Testis (tissue), 5 donors: ENCODE measurements at places on chromosomes 4 and X. TPM values are rescaled to one million over a fixed set of nuclear protein-coding genes. Genes with fewer than 3 reads are reported as not detected.

Gene OR13H1
- not detected for polyA plus RNA-seq

Gene AFF2
- polyA plus RNA-seq, result 4.7 TPM

Gene CCKAR
- not detected for polyA plus RNA-seq

Gene F8A2
- not detected for polyA plus RNA-seq

Gene FRMPD4
- 1.1 TPM for polyA plus RNA-seq

Gene CRLF2
- not detected for polyA plus RNA-seq

Gene IGBP1
- 41.2 TPM for polyA plus RNA-seq

Gene CD40LG
- 0.84 TPM for polyA plus RNA-seq

Gene SLC4A4
- polyA plus RNA-seq, result 2.9 TPM

Gene STBD1
- polyA plus RNA-seq, result 5.3 TPM

Gene RAI2
- polyA plus RNA-seq, result 13.5 TPM

Gene MAGIX
- polyA plus RNA-seq, result 0.90 TPM

Gene GAR1
- polyA plus RNA-seq, result 28.5 TPM

Gene PNMA6F
- polyA plus RNA-seq, result 0.84 TPM

Gene GPAT3
- polyA plus RNA-seq, result 16.2 TPM

Gene GLOD5
- 0.83 TPM for polyA plus RNA-seq

Gene MAGED4B
- 4.3 TPM for polyA plus RNA-seq
